Central memory CD4-positive, alpha-beta T cell (primary cell): ENCODE measurements at places on chromosomes 1 and 21.

GRCh38 chr1:239527051-239527693 lies 140.8 kb downstream of the CHRM3 start:
- no peak for DNase-seq

DNA sequence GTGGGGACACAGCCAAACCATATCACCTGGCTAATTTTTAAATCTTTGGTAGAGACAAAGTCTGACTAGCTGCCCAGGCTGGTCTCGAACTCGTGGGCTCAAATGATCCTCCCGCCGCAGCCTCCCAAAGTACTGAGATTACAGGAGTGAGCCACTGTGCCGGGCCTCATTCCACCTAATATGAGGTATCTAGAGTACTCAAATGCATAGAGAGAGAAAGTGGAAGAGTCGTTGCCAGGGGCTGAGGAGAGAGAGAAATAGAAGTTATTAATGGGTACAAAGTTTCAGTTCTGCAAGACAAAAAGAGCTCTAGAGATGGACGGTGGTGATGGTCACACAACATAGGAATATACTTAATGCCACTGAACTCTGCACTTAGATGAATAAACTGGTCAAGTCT lies 119.6 kb downstream of the TOMM20 start:
- no peak for DNase-seq

- DNase-seq = no peak
These were observed 24.7 kb downstream of the ACKR1 start for GRCh38 chr1:159229260-159229885.

GRCh38 chr1:67823615-67824014 lies 9.7 kb downstream of the GNG12 start:
- no peak for DNase-seq

GRCh38 chr1:41419584-41420295 lies 58.5 kb downstream of the FOXO6 start:
- DNase-seq = no peak

- no peak for DNase-seq
These were observed 23.2 kb upstream of the LRRC52 start for GRCh38 chr1:165520646-165521045.

DNA sequence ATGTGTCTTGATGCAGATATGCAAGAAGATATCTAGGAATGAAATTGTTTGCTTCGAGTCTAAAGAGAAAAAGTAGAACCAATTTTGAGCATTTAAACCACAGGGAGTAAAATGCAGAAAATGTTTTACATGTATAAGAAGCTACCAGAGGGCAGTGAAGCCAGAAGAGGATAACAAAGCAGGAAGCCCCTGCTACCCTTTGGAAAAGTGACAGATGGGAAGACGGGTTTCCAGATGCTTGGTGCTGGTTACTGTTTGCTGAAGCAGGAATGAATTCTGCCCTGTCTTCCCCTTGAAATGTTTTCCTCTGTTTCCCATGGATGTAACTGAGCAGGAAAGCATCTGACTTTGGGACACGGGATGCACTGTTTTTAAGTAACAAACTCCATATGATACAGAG lies 822.2 kb downstream of the MRPL39 start:
- no peak for DNase-seq

DNA sequence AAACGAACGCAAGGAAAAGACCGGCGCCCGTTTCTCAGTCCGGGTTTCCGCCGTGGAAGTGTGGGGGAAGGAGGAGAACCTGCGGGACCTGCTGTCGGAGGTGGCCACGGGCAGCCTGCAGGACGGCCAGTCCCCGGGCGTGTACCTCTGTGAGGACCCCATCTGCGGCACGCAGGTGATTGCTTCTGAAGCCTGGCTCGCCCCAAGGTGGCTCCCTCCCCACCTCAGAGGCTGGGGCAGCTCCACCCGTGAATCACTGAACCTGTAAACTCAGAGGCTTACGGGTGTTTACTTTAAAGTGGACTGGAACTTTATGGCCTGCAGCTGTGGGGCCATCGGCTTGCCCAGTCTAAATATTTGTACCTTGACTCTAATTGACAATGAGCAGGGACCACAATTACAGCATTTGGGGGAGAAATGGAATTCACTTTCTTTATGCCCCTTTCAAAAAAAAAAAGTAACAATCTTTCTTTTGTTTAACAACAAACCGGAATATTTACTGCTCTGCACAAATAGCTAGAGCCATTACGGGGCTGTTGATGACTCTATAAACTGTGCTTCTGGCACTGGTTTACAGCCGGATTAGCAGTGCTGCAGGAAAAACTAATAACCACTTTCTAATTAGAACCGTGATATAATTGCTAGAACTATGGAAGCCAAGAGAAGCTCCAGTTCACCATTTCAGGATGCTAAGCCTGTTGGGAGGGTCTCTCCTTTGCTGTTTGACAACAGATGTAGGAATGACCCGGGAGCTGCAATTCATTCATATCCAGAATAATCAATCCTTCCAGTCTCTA lies 454.8 kb downstream of the KIF26B start:
- DNase-seq = no peak

- no peak for DNase-seq
These were observed 37.9 kb upstream of the TENT5C start for GRCh38 chr1:117567976-117568375.

- DNase-seq = no peak
These were observed 24.7 kb downstream of the TRIM62 start for GRCh38 chr1:33157131-33157530.

DNA sequence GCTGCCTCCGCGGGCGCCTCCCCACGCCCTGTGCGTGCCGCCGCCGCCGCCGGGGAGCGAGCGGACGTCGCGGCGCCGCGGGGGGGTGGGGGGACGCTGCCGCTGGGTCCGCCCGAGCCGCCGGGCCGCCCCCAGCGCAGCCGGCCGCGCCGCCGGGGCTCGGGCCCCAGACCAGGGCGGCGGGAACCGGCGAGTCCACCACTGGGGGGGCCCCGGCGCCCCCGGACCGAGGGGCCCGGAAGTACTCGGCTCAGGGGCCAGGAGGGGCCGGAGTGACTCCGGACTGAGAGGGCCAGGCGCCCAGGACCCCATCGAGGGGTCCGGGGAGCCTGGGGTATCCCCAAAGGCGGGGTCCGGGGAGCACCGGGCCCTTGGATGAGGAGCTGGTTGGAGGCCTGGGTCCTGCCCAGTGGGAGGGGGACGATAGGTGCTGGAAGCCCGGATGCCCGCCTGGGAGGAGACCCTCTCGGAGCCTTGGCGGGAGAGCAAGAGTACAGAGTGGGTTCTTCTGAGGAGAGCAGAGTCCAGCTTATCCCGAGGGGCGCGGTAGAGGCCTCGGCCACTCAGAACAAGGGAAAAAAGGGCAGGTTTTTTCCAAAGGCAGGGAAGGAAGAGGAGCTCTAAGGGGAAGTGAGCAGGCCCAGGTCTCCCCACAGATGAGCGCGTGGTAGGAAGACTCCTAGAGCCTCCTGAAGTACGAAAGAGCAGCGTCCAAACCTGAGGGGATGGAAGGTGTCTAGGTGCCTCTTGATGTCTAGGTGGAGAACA lies 556 bp downstream of the GMEB1 start:
- peak; percentile 30 for DNase-seq

DNA sequence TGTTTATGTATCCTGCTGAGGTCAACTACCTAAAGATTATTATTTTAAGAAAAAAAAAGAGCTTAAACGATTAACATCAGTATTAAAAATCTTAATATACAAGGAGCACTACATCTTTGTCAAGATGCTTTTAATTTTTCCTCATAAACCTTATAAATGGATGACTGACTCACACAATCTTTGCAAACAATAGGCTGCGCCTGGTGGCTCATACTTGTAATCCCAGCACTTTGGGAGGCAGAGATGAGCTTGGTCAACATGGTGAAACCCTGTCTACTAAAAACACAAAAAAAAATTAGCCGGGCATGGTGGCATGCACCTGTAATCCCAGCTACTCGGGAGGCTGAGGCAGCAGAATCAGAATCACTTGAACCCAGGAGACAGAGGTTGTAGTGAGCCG lies 1.7 kb downstream of the KHDC4 start:
- no peak for DNase-seq

DNA sequence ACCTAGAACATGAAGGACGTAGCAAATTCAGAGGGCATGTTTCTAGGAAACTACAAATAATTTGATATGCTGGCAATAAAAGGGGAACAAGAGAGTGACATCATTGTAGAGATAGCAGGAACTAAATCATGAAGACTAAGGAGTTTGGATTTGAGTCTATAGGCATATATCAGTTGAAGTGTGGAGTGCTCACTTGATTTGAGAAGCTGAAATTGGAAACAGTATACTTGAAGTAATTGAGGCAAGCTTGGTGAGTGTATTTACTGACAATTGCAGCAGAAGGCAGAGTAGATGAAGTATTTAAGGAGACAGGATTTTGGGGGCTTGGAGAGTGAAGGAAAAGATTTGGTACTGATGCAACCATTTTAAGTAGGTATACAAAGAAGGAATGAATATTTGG lies 6.4 kb upstream of the TMCO2 start:
- DNase-seq = no peak

DNA sequence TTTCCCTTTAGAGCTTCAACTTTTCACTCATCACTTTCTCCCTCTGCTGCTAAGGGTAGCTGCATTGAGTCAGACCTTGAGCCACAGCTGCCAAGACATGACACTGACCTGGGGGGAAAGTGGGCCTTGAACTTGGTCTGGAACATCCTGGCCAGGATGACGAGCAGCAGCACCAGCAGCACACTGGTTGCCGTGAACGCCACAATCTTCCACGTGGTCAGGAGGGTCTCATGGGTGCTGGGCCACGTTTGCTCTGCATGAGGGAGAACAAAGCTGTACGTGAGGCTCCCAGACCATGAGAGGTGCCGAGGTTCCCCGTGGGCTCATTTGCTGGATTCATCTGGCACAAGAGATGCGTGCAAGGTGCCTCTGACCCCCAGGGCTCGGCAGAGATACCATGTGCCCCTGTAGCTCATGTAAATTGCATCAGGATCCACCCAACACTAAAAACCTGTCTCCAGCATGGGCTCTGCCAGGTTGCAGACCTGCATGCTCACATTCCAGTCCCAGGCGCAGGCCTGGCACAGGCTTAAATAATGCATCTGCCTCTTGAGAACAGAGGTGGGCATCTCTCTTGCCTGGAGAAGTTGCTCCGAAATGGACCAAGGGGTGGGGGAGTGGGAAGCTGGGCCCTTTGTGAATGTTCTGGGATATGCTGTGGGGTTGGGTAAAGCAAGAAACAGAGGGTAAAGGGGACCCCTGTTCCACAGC lies 84.6 kb upstream of the TLR5 start:
- no peak for DNase-seq

DNA sequence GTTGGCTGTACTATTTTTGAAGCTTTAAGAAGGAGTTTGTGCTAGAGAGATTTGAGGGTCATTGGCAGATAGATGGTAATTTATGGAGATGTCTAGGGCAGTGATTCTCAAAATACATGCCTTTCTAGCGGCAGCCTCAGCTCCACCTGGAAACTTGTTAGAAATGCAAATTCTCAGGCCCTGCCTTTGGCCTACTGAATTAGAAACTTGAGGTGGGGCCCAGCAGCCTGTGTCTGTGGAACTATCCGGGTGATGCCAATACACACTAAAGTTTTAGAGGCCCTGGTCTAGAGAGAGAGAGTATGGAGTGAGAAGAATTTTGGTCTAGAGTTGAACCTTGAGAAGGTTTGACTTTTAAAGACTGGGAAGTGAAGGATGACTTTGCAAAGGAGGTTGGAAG lies 82.5 kb downstream of the CDC14A start:
- no peak for DNase-seq

GRCh38 chr21:35565204-35565611 lies 495.1 kb downstream of the SETD4 start:
- no peak for DNase-seq

DNA sequence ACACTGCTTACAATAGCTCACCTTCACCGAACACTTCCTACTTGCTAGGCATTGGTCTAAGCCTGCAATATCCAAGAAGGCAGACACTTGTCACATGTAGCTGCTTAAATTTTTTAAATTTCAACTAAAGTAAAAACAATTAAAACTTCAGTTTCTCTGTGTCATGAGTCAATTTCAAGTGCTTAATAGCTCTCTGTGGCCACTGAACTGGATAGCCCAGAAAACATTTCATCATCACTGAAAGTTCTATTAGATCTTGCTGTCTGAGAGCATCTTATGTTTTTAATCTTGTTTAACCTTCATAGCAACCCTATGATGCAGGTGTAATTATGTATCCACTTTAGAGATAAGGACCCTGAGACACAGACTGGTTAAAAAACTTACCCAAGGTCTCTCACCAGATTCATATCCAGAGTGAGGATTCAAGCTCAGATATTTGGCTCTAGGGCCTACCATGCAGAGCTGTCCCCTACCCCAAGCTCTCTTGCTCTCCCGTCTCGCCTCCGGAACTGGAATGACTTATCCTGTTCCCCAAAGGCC lies 2.6 kb upstream of the FCRL6 start:
- no peak for DNase-seq

DNA sequence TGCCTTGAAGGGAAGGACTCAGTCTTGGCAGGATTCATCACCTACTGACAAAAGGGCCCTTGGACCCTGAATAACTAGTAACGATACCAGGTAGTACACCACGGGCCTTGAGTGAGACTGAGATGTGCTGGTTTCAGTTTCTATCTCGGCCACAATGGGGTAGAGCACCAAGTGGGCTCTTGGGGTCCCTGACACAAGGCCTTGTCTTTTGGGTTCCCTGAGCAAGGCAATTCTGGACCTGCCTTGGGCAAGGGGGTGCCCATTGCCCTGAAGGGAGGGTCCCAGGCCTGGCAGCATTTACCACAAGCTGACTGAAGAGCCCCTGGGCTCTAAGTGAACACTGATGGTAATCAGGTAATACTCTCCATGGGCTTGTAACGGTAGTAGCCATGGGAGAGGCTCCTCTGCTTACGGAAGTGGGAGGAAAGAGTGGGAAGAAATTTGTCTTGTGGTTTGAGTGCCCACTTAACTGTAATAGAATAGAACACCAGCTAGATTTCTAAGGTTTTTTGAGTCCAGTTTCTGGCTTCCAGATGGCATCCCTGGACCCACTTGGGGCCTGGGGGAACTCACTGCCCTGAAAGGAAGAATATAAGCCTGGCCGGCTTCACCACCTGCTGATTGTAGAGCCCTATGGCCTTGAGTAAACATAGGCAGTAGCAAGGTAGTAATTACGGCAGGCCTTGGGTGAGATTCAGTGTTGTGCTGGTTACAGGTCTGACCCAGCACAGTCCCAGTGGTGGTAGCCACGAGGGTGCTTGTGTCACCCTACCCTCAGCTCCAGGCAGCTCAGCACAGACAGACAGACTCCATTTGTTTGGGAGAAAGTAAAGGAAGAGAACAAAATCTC lies 58.5 kb downstream of the WDR4 start:
- DNase-seq = no peak

DNA sequence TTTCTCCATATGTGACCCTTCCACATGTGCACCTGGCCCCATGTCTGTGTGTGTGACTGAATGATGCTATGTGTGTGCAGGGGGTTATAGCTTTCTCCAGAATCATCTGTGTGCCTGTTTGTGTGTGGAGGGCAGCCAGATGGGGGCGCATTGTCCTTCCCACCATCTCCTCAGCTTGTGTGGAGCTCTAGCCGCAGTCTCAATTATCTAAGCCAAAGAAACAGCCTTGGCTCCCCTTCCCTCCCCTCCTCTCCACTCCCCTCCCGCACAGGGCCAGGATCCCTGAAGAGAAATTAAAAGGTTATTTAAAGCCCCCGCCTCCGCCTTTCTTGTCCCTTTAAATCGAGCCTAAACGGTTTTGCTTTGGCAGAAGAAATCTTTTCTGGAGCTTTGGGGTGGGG lies 1.8 kb upstream of the DMBX1 start:
- DNase-seq = no peak
